ENCODE measurements at places on chromosomes 1 and 21.

DNA sequence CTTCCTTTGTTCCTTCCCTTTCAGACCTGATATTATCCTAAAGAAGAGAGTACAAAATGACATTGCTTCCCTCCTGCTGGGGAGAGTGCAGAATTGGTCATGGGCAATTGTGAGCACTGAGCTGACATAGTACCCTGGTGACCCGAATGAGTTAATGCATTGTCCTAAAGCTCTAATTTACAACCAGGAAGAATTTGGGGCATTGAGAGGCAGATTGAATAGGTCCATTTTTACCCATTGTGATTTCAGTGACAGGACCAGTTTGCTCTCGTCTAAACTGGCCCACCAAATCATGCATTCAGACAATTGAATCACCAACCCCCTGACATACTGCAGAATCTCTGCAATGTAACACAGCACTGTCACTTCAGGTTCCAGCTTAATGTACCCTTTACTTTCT lies 497.4 kb downstream of the DPYD start:
- DNase-seq = no peak

GRCh38 chr1:215114154-215114933 lies 31.8 kb downstream of the KCNK2 start:
- DNase-seq = no peak

DNA sequence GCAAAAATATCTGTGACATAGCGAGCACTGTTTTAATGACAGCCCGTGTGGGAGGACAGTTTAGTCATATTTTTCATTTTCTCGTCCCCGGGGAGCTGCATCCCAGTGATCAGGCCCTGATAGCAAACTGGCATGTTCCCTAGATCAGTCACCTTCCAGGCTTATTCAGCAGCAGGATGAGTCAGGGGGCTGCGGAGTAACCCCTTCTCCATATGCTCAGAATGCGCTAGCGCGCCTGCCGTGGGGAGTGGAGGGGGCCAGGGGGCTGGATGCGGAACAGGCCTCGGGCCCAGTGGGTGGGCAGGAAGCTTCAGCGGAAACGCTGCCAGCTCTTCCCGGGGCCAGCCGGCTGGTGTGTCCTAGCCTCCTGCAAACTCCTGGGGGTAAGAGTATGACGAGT lies 94.0 kb downstream of the KCND3 start:
- no peak for DNase-seq

DNA sequence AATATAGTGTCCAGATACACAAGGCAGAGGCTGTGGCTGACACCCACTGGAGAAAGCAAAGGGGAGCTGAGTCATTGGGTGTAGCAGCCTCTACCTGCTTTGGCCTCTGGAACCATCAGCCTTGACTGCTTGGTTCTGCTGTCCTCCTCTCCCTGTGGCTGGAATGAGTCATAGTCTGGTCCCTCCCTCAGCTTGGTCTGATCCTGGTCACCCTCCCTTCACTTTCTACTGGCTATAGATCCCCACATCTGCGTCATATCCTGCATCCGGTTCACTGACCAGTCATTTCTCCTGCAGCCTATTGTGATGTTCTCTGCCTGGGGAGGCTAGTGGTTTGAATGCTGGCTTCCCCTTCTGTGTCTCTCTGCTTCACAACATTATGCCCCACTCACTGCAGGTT lies 372.8 kb upstream of the DAB1 start:
- DNase-seq = no peak

GRCh38 chr1:240575981-240576662 lies 35.8 kb downstream of the GREM2 start:
- no peak for DNase-seq

- DNase-seq = no peak
Observed at GRCh38 chr1:50858761-50859160, 101.3 kb downstream of the FAF1 start.

DNA sequence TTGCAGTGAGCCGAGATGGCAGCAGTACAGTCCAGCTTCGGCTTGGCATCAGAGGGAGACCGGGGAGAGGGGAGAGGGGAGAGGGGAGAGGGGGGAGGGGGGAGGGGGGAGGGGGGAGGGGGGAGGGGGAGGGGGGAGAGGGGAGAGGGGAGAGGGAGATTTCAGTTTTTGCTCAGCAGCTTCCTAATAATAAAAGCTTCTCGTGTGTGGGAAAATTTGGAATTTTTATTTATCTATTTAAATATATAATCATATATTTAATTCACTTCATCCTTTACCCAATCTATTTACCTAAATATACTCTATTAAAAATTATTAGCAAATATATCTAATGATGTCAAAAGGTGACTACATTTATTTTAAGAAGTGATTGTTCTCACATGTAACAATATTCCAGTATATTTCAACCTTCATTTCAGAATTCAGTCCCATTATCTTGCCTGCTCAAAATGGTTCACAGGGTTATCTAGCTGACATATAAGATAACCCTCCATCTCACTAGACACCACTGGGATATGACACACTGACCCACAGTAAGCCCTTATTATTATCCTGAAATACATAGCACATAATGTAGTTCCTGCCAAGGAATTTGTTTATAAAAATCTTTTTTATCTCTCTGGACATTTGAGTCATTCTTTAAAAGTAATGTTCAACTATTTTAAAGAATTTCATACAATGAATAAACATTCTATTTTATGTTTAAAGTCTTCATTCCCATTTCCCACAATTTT lies 105.9 kb downstream of the GPATCH2 start:
- DNase-seq = no peak

DNA sequence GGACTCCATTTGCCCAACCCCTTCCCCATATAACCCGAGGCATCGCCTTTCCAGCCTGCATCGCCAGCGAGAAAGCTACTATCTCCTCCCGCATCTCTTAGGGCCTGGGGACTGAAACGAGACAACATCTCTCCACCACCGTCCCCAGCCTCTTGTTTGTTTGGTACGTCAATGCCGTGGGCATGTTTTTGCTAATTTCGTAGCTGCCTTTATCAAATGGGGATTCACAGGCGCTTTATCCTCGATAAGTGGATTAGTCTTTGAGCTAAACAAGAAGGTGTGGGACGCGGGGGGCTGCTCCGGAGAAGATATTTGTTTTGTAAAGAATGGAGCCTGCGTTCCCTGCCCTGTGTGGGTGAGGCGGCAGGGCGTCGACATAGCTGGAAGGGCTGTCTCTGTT lies 91.6 kb downstream of the PAX7 start:
- DNase-seq = no peak

GRCh38 chr1:211951856-211952255 lies 83.5 kb downstream of the INTS7 start:
- DNase-seq = no peak

DNA sequence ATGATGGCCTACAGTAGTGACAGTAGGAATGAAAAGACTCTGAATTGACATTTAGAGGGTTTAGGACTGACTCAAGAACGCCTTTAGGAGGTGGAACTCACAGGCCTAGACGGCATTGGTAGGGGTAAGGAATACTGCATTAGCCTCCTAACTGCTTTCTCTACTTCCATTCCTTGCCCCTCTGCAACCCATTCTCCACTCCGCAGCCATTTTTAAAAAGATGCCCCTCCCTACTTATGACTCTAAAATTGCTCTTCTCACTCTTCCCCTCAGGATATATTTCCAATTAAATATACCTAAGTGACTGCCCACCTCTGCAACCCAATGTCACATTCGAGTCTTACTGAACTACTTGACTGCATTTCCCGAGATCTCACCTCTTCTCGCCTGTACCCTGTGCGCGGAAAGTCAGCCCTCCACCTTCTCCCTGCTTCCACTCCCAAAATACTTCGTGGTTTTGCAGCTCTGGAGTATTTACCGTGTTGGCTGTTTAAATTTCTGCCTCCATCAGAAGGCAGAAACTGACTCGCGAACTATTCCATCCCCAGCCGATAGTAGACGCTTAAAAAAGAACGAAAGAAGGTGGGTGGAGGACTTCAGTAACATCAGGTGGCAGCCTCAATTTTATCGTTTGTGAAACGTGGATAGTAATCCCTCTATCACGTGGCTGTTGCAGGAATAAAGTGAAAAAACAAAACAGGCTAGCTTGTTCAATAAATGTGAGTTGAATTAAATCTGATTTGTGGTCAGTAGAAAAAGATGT lies 1.1 kb upstream of the YBX1 start:
- no peak for DNase-seq

- DNase-seq = no peak
Observed at GRCh38 chr1:6775261-6776043, 9.8 kb upstream of the CAMTA1 start.

DNA sequence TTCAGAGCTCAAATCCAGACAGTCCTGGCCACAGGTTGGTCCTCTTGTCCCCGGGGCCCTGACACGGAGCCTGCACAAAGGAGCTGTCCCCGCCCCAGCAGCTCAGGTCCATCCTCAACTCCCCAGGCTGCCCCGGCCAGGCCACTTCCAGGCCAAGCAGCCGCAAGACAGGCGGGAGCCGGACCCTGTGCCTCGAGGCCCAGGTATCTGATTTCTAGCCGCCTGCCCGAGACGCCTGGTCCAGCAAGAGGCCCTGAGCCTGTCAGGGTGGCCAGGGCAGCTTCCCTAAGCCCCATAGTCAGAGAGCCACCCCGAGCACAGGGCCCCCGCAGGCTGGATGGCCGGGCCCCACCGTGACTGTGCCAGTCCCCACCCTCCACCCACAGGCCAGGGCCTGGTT lies 165.3 kb downstream of the PRDM16 start:
- DNase-seq = no peak

DNA sequence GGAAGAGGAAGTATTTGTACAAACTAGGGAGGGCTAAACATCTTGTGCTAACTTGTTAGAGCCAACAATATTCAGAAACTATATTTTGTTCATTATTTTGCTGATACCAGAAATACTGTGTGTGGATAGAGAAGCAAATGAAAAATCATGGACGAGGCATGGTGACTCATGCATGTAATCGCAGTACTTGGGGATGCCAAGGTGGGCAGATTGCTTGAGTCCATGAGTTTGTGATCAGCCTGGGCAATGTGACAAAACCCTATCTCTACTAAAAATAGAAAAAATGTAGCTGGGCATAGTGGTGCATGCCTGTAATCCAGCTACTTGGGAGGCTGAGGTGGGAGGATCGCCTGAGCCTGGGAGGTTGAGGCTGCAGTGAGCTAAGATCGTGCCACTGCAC lies 13.4 kb downstream of the LRRC41 start:
- no peak for DNase-seq

GRCh38 chr1:92399076-92399475 lies 87.6 kb downstream of the GFI1 start:
- no peak for DNase-seq

- DNase-seq = no peak
Observed at GRCh38 chr1:222370081-222370912, 177.6 kb downstream of the HHIPL2 start.

GRCh38 chr1:43465505-43466067 lies 11.9 kb upstream of the HYI start:
- no peak for DNase-seq

DNA sequence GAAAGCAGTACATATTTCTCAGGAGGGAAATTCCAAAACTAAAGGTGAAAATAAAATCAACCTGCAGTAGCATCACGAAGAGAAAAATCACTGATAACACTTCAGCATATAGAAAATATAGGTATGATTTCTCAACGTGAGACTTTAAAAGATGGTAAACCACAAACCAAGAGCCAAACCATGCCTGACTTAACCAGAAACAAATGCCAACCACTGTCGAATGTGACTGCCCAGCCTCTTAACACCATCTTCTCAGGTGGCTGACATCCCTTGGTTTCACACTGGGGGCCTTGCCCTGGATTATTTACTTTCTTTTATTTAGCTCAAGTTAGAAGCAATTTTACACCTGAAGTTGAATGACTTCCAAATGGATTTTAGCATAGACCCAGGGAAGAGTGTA lies 10.1 kb downstream of the HMGCS2 start:
- DNase-seq = no peak

DNA sequence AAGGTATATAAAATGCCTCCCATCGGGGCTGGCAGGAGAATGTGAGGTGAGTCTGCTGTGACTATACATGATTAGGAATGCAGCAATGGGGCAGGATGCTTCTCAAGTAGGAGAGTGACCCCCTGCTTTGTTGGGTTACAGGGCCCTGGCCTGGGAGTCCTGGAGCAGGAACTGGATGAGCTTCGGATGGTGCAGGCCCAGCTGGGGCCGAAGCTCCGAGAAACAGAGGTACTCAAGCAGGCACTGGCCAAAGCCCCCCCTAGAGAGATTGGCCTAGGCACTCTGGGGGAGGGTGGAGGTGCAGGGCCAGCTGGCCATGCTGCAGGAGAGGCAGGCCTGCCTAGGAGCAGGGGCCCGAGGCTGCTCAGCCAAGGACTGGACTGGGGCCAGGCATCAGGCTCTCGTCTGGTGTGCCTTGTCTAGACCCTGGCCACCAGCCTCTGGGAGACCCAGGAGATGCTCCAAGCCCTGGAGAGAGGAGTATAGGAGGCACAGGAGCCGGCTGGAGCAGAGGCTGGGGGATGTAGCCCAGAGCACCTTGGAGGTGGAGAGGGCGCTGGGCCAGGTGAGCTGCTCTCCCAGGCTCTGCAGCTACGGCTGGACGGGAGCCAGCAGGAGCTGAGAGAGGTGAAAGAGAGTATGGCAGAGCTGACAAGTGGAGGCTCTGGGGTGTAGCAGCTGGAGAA lies 32.8 kb upstream of the PKP1 start:
- no peak for DNase-seq

GRCh38 chr1:61337037-61337436 lies 254.7 kb downstream of the NFIA start:
- DNase-seq = no peak

DNA sequence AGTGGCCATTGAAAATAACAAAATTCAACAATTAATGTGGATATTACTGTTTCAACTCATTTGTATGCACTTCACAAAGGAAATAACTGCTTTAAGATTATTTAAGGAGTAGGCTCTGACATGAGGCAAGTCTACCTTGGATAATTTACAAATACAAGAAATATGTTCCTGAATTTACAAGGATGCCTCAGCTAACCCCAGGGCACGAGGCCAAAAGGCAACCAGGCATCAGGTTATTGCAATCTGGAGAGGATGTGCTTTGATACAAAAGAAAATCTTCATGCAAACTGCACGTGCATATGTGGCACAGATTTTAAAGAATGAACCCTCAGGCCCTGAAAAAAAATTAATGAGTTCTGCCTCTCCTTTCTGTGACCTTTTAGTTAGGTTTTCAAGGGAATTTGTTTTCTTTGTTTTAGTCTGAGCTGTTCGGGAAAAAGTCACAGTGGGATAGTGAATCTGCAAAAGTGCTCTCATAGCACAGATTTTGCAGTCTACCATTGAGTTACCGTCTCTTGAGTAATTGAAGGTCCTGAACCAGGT lies 1304.2 kb upstream of the ADGRL4 start:
- DNase-seq = no peak

DNA sequence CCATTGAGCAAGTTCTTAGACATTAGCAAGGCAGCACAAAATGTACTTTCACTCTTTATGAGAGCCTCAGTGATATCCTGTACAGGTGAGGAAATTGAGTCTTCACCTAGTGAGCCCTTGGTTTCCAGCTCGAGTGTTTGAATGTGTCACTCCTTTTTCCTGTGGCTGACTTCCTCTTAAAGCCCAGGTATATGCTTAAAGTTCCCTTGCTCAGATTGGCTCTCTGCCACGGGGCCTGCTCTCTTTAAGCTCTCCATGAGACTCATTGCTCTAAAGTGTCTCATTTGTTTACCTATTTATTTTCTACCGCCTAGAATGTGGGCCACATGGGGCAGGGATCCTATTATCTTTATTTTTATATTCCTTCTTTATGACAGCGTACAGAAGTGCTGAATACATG lies 324.9 kb downstream of the SIPA1L2 start:
- no peak for DNase-seq

- no peak for DNase-seq
Observed at GRCh38 chr1:3695326-3696217, 43.3 kb downstream of the TP73 start.

- no peak for DNase-seq
Observed at GRCh38 chr1:155037043-155037442, 3.4 kb downstream of the DCST1 start.

- no peak for DNase-seq
Observed at GRCh38 chr1:206696812-206697585, 12.3 kb downstream of the MAPKAPK2 start.

Measured in NCI-H1930 (cell line).